ENCODE measurements at places on chromosomes 1 and 21.

- peak within 1 kb of the TSS; percentile 85 for H3K4me3 ChIP-seq
- H3K27ac ChIP-seq: peak within 1 kb of the TSS; percentile 53
- DNase-seq: peak; percentile 43
- H3K36me3 ChIP-seq: peaks cover 1% of the 10 kb centered on the region
- H3K27me3 ChIP-seq: peaks cover 62% of the 10 kb centered on the region
These were observed at the start of gene ROR1 for GRCh38 chr1:63773815-63774616. Gene ROR1, plus strand, starts transcription at chr1:63774017.

GRCh38 chr1:41484402-41485241 is at the start of gene EDN2:
Gene EDN2, minus strand, starts transcription at chr1:41484683. Its CDS starts 82 bp downstream, at chr1:41484601.
- H3K27me3 ChIP-seq: peaks cover 7% of the 10 kb centered on the region
- H3K36me3 ChIP-seq: no peaks in the 10 kb centered on the region
- H3K4me1 ChIP-seq: peaks cover 19% of the 10 kb centered on the region

DNA sequence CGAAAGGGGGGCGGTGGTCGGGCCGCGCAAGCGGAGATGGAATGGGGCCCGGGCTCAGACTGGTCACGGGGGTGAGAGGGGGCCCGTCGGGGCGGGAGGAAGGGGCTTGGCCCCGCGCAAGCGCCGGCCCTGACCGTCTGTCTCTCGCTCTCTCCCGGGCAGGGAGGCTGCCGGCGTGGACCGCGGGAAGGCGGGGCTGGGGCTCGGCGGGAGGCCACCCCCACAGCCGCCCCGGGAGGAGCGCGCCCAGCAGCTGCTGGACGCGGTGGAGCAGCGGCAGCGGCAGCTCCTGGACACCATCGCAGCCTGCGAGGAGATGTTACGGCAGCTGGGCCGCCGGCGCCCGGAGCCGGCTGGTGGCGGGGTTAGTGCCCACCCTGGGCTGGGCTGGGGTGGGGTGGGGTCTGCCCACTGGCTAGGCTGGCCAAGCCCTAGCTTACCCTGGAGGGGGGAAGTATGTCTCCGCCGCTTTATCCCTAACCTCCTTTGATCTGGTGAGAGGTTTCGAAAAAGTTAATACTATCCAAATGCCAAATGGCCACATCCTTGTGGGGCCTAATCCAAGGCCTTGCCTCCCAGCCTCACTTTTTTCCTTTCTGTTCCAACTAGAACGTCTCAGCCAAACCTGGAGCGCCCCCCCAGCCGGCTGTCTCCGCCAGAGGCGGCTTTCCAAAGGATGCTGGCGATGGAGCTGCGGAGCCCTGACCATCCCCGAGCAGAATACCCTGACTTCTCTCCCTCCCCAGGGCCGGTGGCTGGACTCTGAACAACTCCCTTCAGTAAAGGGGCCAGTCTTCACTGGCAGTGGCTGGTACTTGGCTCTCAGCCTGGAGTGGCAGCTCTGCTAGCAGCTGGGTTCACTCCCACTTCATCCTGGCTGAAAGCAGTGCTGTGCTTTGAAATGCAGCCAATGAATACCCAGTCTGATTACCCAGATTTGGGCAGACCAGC is 636 bp upstream of the YRDC start:
- DNase-seq: peak; percentile 59
- H3K4me1 ChIP-seq: peaks cover 53% of the 10 kb centered on the region
- H3K4me3 ChIP-seq: peak overlapping the region; percentile 95
- peak overlapping the region; percentile 97 for H3K27ac ChIP-seq
- peaks cover 31% of the 10 kb centered on the region for H3K36me3 ChIP-seq

- H3K4me1 ChIP-seq: peaks cover 6% of the 10 kb centered on the region
- H3K4me3 ChIP-seq: no peak overlapping the region
- no peaks in the 10 kb centered on the region for H3K36me3 ChIP-seq
- no peaks in the 10 kb centered on the region for H3K27me3 ChIP-seq
- no peak for DNase-seq
- H3K27ac ChIP-seq: no peak overlapping the region
These were observed 45.9 kb upstream of the COL6A2 start for GRCh38 chr21:46051821-46052675.

- no peaks in the 10 kb centered on the region for H3K27me3 ChIP-seq
- H3K27ac ChIP-seq: no peak overlapping the region
- H3K36me3 ChIP-seq: no peaks in the 10 kb centered on the region
- no peaks in the 10 kb centered on the region for H3K4me1 ChIP-seq
- no peak overlapping the region for H3K4me3 ChIP-seq
These were observed 279.0 kb downstream of the MATN1 start for GRCh38 chr1:30444401-30444800.

GRCh38 chr1:1004780-1005697 is 5.1 kb upstream of the HES4 start:
- peaks cover 29% of the 10 kb centered on the region for H3K27me3 ChIP-seq
- peaks cover 11% of the 10 kb centered on the region for H3K4me1 ChIP-seq

GRCh38 chr1:236759252-236759859 is 35.7 kb upstream of the MTR start:
- DNase-seq: no peak
- peaks cover 5% of the 10 kb centered on the region for H3K4me1 ChIP-seq
- peaks cover 2% of the 10 kb centered on the region for H3K27me3 ChIP-seq
- H3K4me3 ChIP-seq: no peak overlapping the region
- no peaks in the 10 kb centered on the region for H3K36me3 ChIP-seq

GRCh38 chr1:221334062-221334461 is 407.8 kb downstream of the DUSP10 start:
- H3K27ac ChIP-seq: no peak overlapping the region
- H3K4me3 ChIP-seq: no peak overlapping the region
- no peaks in the 10 kb centered on the region for H3K4me1 ChIP-seq
- no peaks in the 10 kb centered on the region for H3K27me3 ChIP-seq

- no peaks in the 10 kb centered on the region for H3K36me3 ChIP-seq
- no peaks in the 10 kb centered on the region for H3K4me1 ChIP-seq
- DNase-seq: no peak
- no peak overlapping the region for H3K4me3 ChIP-seq
These were observed 40.6 kb downstream of the KIF26B start for GRCh38 chr1:245195398-245195797.

Measured in activated T-helper 1 cell treated with anti-CD3 and anti-CD28 coated beads, Interleukin-12 subunit alpha, Interleukin-12 subunit beta, Interleukin-2, Interleukin-4 antibody, amounts not matched to agents 30 ng/mL and 10 ng/mL and 1 ng/mL, durations not matched to agents 14 hours and 24 hours and 36 hours (primary cell).